ENCODE measurements at places on chromosomes 1 and 21.

GRCh38 chr1:100896481-100896982 lies 642 bp downstream of the SLC30A7 start:
- peak; percentile 48 for DNase-seq

- no peak for DNase-seq
Measured at GRCh38 chr1:36464605-36465393, 615 bp upstream of the MRPS15 start.

GRCh38 chr1:48035371-48036141 lies 38.4 kb upstream of the TRABD2B start:
- DNase-seq: no peak

GRCh38 chr1:219201656-219202055 lies 28.0 kb downstream of the LYPLAL1 start:
- DNase-seq: no peak

- no peak for DNase-seq
Measured at GRCh38 chr1:30816211-30817076, 58.9 kb upstream of the LAPTM5 start.

GRCh38 chr1:205480349-205480985 lies 24.0 kb upstream of the CDK18 start:
- peak; percentile 44 for DNase-seq

DNA sequence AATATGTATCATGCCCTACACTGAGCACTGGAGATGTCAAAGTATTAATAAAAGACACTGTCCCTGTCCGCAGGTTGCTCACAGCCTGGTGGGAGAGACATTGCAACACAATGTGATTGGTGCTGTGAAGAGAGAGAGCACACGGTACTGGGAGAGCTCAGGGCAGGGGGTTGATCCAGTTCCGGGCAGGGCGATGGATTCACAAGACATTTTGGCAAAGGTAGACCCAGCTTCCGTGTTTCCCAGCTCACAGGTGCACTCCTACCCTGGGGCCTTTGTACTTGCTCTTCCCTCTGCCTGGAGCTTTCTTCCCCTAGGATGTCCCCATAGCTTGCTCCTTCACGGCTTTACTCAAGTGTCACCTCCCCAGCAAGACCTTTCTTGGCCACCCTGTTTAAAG lies 1.4 kb downstream of the PLA2G5 start:
- no peak for DNase-seq

- peak; percentile 65 for DNase-seq
Measured at GRCh38 chr21:34983680-34984086, 65.4 kb downstream of the RUNX1 start.

- peak; percentile 12 for DNase-seq
Measured at GRCh38 chr1:98991127-98992012, 13.3 kb downstream of the PLPPR5 start.

GRCh38 chr1:62462370-62462769 lies 25.5 kb downstream of the USP1 start:
- no peak for DNase-seq

Measured in activated T-cell treated with anti-CD3 and anti-CD28 coated beads for 24 hours (primary cell).